Myocyte (in vitro differentiated cells): ENCODE measurements at places on chromosomes 16 and 17.

DNA sequence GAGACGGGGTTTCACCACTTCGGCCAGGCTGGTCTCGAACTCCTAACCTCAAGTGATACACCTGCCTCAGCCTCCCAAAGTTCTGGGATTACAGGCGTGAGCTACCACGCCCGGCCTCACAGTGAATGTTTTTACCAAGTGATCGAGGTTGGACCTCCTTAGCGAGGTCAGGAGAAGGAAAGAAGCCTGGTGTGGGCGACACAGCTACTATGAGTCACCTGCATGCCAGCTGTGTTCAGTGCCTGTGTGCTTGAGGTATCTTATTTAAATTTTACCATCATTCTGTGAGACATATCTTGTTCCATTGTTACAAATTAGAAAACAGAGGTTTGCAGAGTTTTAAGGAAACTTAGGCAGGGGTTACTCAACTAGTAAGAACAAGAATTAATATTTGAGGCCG is 174.8 kb upstream of the DYNLRB2 start:
- no peak for DNase-seq

DNA sequence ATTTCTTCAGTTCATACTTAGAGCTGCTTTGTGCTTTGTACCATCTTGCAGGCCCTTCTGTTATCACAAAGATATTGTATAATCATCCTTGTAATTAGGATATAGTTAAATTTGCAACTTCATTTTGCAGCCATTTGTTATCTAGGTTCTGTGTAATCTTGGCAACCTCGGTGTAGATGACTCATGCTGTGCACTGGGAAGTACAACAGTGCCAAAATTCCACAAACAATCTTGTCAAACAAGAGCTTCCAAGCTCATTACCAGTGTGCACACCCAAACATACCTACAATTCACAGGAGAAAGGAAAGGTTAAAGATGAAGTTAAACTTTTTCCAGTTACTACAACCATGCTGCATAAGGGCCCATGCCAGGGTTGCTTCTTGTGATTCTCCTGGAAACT is 1231.8 kb downstream of the CDH11 start:
- no peak for DNase-seq

DNA sequence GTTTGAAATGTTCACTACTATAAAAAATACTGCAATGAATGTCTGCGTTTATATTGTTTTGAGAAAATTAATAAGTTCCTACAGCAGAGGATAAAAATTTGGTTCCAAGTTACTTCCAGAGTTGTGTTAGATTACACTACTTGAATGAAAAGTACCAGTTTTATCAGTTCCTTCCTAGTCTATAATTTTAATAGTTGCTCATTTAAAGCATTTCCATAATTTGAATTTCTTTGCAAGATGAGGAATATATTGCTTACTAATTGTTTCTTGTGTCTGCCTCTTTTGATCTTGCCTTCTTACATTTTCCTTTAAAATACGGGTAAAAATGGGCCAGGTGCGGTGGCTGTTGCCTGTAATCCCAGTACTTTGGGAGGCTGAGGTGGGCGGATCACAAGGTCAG is 4.0 kb downstream of the EMC6 start:
- no peak for DNase-seq

DNA sequence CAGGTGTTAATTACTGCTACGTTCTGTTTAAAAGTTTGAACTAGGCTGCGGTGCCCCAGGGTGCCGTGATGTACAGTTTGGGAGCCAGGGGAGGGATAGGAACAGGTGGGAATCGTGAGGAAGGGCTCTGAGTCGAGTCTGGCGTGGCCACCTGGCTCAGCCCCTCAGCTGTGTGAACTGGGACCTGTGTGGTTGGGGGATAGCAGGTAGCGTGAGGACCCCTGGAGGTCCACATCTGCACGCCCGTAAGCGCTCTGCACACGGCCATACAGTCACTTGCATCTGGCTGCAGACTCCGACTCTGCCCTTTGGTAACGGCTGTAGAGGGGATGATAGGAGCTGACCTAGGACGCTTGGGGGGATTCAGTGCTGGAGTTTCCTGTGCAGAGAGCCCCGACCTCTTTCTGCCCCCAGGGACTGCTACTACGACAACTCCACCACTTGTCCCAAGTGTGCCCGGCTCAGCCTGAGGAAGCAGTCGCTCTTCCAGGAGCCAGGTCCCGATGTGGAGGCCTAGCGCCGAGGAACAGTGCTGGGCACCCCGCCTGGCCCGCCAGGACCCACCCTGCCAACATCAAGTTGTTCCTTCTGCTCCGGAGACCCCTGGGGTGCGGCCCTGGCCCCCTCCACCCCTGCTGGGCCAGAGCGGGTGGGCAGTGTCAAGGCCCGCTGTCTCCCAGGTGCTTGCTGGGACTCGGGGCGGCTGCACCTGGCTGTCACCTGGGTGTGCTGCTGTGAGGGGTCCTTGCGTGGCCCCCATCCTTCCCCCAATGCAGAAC is 17.1 kb downstream of the DEF8 start:
- DNase-seq, result no peak

DNA sequence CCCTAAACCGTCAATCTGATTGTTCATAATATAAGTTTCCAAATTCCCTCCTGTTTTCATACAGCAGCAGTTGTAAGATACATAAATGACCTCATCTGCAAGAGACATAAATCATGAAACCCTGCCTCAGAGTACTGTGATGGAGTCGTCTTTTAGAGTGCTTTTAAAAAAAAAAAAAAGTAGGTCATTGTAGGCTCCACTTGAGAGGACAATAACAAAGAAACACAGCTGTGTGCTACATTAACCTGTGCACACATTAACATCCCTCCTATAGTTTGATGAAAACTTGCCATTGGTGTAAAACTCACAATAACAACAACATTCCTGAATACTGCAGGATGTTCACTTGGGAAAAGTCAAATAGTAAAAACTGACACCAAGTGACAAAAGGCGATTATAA is 56.5 kb downstream of the XPO6 start:
- no peak for DNase-seq

- no peak for DNase-seq
These were observed 20.6 kb downstream of the NPTX1 start for GRCh38 chr17:80455784-80456183.

GRCh38 chr17:17703140-17703919 is 22.1 kb downstream of the RAI1 start:
- no peak for DNase-seq

DNA sequence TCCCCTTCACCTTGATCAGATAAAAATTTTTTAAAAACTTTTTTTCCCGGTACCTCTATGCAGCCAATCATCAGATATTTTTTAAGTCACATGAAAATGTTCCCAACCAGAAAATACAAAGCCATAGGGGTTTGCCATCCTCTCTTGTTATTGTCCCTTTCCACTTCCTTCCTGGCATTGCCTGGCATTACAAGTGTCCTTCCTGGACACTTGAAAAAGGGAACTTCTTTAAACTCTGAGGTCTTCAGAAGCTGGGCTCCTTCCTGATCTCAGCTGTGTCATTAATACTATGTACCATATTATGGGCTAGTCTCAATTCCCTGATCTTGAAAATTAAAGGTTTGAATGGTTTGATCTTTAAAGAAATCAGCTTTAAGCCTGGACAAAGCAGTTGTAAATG is 64.9 kb downstream of the TEX14 start:
- DNase-seq, result no peak

DNA sequence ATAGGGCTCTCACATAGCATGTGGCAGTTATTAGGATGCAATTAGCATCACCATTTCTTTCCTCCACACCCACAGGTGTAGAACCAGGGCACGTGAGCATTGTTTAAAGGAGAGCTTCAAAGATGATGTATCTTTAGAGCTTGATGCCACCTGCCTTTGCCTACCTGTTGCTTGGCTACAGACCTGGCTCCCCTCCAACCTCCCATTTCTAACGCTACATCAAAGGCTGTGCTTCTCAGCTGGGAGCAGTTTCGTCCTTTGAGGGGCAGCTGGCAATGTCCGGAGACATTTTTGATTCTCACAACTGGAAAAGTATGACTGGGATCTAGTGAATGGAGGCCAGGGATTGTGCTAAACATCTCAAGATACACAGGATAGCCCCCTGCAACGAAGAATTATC is 78.5 kb upstream of the CLEC3A start:
- no peak for DNase-seq

GRCh38 chr16:30335598-30336474 is 19.3 kb downstream of the CD2BP2 start:
- DNase-seq, result peak; percentile 77

GRCh38 chr16:8295513-8296237 is 294.6 kb downstream of the TMEM114 start:
- no peak for DNase-seq

DNA sequence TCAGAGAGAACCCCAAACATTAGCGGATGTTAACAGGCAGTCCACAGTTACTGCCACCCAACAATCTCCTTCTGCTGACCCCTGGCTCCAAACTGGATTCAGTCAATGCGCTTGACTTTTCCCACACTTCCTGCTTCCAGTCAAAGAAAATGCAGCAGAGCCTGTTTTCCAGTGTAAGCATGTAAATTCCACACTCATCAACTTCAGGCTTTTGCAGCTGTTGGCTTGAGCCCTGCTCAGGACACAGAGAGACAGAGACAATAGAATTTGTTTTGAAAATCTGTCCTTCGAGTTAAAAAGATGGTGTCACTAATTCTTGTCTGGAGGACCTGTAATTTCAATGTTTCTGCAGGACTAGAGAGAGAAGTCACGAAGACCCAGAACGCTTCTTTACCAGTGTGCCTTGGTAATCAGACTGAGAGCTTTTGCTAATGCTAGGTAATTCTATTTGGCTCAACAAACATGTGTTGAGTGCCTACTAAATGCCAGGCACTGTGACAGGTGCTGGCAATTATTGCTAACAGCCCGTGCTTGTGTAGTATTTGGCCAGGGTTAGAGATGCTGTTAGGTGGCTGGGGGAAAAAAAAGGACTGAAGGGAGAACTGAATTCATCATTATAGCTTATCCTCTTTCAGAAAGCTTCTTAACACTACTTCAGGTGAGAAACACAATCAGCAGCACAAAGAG is 32.5 kb downstream of the HOXB1 start:
- DNase-seq, result peak; percentile 65

DNA sequence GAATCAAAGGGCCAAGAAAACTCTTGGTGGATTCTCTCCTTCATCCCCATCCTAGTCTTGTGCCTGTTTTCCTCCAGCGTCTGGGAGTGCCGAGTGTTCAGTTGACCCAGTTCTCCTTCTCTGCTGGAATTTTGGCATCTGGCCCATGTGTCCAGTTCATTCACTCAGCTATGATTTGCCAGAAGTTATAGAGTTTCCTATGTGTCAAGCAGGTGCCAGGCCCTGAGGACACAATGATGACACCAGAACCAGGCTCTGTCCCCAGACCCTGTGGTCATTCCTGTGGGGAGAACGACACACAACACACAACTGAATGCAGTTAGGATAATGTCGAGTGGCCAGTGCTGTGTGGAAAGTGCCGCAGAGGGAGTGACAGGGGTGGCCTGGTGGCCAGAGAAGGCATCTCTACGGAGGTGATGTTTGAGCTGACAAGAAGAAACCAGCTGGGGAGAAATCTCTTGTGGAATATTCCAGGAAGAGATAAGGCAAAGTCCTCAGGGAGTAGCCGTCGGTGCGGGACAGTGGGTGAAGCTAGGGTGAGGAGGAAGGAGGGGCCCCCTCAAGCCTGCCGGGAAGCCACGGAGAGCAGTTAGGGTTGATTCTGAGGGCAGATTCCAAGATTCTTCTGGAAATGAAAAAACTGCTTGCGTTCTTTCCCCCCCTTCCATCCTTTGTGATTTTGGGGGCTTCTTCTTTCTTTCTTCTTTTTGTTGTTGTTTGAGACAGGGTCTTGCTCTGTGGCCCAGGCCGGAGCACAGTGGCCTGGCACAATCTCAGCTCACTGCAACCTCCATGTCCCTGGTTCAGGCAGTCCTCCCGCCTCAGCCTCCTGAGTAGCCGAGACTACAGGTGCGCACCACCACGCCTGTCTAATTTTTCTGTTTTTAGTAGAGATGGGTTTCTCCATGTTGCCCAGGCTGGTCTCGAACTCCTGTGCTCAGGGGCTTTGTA is 35.8 kb upstream of the IL34 start:
- DNase-seq, result peak; percentile 19

GRCh38 chr16:30541502-30542329 is 7.1 kb upstream of the ZNF747 start:
- peak; percentile 51 for DNase-seq
